CD8-positive, alpha-beta T cell (primary cell): ENCODE measurements at places on chromosomes 1 and 21.

DNA sequence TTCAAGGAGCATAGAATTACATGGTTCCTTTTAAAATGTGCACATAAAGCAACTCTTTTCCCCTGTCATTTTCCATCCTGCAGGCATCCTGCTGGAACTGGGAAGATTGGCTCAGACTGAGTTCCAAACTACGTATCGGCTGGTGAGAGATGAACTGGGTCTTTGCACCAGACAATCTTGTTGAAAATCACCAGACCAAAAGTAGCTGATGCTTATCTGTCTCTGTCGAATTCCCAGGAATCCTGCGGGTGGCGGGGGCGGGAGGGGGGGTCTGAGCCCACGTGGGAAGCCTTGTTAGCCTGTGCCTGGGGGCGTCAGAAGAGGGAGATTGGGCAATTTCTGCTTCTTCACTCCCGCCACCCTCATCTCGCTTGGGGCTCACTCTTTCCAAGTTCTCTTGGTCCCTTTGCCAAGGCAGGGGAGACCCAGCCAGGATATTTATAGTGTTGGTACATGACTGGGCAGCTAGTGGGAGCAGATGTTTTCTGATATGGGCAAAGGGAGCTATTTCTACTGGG, 90.1 kb upstream of the SLC25A33 start:
- DNase-seq = no peak

DNA sequence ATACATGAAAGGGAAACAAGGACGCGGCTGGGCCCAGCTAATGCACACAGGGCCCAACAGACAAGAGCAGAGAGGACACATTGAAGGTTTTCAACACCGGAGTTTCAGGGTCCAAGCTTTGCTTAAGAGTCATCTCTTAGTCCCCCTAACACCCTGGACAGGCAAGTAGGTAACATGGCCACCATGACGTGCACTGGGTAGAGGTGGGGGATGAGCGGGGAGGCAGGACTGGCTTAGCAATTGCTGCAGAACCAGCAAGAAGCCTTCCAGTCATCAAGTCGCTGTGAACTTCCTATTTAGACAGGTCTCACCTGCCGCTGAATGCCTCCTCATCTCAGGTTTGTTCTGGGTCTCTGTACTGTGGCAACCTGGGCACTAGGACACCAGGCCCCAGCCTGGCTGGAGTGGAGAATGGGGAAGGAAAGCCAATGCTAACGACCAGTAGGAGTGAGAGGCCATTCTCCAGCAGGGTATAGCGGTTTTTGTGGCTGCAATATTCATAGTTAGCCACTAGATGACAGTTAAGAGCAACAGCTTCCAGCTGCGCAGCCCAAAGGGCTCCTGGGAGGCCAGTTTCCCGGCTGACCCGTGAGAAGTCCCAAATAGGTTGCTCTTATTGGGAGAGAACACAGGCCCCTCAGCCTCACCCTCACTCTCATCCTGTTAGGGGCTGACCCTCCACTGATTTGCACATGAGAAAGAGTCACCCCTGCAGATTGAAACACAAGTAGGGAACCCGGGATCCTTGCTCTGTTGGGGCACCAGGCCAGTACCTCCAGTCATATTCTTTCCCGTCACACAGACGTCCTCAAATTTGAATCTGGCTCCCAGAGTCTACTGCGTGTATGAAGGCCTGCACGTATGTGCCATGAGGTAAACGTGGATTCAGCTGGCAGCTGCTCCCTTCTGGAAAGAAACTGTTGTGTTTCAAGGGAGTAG, 6.0 kb upstream of the PIGC start:
- DNase-seq = peak; percentile 59

DNA sequence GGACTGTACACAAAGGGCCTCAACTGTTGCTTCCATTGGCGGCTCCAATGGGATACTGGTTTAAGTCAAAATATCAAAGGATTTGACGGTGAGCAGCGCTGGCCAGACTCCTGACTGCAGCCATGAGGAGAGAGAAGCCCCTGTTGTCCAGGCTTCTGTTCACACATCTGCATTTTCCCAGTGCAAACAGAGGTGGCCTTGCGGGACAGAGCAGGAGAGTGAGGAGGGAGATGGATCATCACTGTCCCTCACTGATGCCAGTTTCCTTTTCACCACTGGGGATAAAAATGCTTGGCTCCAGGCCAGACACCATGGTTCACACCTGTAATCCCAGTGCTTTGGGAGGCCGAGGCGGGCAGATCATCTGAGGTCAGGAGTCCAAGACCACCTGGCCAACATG, 69.2 kb downstream of the SETD4 start:
- no peak for DNase-seq

- no peak for DNase-seq
These were observed 301.4 kb upstream of the ADAMTS5 start for GRCh38 chr21:27268290-27268689.

GRCh38 chr1:91374086-91374485, 30.6 kb downstream of the HFM1 start:
- no peak for DNase-seq

GRCh38 chr21:25350056-25350455, 257.2 kb downstream of the MRPL39 start:
- DNase-seq = no peak

GRCh38 chr1:219587401-219587800, 25.5 kb downstream of the ZC3H11B start:
- no peak for DNase-seq
